ENCODE measurements at places on chromosomes 12 and 14.

DNA sequence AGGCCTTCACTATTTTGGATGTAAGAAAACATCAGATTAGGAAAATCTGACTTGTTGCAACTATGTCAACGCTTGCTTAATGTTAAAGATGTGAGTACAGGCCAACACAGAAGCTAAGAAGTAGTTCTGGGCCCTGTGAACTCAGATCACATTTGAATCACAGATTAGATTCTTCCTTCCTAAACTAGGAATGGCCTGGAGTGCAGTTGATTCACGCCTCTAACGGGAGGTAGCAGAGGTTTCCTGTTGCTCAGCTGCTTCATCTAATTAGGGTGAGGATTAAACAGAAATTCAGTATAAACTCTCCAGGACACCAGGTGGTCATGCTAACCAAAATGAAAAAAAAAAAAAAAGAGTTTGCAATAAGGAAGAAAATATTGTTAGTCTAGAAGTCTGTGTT lies 314.3 kb downstream of the TRHDE start:
- no peak for DNase-seq

GRCh38 chr14:88952901-88953300 lies 128.4 kb downstream of the TTC8 start:
- DNase-seq: no peak

DNA sequence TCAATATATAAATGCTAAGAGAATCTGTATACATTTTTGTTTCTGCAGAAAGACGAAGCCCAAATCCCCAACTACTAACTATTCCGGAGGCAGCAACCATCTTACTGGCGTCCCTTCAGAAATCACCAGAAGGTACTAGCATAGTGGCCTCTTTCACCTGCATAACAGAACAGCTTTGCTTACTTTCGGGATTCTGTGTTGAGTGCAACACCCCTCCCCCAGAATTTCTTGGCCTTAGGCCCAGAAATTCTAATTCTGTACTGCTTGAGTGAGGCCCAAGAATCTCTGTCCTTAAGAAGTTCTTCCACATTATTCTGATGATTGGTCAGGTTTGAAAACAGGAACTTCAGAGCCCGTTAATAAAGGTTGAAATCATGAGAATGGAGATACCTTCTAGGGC lies 2.9 kb downstream of the SPX start:
- DNase-seq: no peak

- no peak for DNase-seq
Measured at GRCh38 chr12:58393152-58393551, 451.8 kb downstream of the ATP23 start.

DNA sequence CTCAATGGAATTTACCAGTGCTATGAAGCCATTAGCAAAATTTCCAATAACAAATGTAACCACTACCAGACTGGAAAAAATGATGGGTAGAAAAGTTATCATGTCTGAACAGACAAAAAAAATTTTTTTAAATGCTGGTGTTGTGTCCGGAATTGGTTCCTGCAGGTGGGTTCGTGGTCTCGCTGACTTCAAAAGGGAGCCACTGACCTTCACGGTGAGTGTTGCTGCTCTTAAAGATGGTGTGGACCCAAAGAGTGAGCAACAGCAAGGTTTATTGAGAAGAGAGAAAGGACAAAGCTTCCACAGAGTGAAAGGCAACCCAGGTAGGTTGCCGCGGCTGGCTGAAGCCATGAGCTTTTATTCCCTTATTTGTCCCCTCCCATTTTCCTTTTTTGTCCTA lies at the start of gene TAS2R43:
TSS of gene TAS2R43 (minus strand) at position 186 of the 400 bp plus-strand sequence. CDS start at position 102, 84 bp downstream.
- no peak for DNase-seq

All from SIG-M5 (cell line).